ENCODE measurements at places on chromosomes 4 and X.

DNA sequence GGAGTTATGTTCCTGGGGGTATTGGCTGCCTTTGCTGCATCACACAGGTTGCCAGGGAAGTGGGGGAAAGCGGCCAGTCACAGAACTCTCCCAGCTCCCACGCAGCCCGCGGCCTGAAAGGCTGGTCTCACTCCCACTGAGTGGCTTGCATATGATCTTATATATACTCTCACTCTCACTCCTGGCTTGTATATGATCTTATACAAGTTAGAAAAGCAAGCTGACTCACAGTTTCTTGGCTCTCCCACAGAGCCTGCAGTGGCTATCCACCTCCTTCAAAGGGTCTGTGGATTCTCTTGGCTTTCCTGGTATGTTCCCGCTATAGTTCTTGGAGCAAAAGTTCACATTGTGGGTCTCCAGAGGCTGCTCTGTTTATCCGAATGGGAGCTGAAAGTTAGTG, 833.5 kb upstream of the GALNTL6 start:
- DNase-seq: no peak

- DNase-seq: no peak
These were observed 64.0 kb downstream of the SLC39A8 start for GRCh38 chr4:102281171-102281839.

- no peak for DNase-seq
These were observed 165.3 kb upstream of the RPS6KA3 start for GRCh38 chrX:20432048-20432447.

- DNase-seq: no peak
These were observed 14.1 kb upstream of the SEC24D start for GRCh38 chr4:118849867-118850487.

DNA sequence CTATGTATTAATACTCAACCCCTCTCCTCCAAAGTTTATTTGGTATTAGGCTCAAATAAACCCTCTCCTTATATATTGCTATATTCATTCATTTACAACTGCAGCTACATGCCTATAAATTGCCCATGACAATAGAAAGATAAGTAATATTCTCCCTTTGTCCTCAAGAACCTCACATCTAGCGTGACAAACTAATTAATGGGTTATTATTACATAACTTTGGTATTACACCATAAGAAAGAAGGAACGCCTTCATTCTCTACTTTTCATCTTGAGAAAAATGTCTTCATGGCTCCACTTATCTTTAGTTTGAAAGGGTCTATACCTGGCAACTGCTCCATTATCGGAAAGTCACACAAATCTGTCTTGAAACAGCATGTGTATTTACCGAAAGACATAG, 157.7 kb upstream of the RASGEF1B start:
- no peak for DNase-seq

DNA sequence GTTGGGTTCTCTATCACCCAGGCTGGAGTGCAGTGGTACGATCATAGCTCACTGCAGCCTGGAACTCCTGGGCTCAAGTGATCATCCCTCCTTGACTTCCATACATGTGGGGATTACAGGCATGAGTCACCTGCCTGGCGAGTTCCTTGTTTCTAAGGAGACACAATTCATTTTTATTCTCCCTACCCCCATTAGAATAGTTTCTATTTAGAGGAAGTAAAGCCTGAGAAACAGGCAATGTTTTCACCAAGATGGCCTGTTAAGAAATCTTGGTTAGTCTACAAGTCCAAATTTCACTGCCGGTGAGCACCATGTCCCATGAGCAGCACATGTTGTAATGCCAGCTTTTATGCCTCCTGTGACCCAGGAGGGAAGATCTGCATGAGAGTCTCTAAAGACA, 5.7 kb downstream of the CYBB start:
- DNase-seq: no peak

GRCh38 chrX:14729058-14729457, 143.8 kb downstream of the FANCB start:
- no peak for DNase-seq

- DNase-seq: no peak
These were observed 13.4 kb upstream of the RNF175 start for GRCh38 chr4:153773236-153773690.

DNA sequence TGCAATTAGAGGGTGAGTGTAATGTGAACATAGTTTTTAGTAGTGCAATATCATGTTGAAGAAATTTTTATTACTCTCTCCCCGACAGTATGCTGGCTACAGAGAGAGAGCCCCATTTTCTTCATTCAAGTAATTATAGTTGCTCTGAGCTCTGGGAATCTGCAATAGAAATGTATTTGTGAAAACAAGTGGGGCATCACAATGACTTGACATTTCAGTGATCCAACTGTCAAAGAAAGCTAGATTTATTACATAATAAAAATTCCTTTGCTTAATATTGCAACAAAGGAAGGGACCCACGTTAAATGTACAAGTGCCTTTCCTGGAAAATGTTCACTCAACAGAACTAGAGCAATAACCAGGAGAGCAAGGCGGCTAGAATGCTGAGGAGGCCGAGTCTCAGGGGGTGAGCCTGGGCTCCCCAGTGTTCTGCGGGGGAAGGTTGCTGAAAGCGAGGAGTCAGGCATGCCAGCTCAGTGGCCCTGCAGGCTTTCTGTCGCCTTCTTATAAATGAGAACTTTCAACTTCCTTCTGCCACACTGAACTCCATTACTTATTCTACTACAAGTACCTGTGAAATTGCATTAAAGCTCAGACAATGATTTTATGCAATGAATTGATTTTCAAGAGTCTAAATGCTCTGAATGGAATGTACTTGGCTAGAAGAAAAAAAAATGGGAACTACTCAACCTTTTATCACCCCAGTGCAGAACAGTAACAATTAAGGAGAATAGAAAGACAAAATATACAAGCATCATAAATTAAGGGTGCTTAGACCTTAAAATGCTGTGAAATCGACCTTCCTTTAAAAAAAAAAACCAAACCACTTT, 476.4 kb downstream of the AFF2 start:
- DNase-seq: no peak

GRCh38 chr4:165461159-165461821, 82.5 kb downstream of the CPE start:
- no peak for DNase-seq

GRCh38 chrX:149877636-149878035, 3.3 kb upstream of the MAGEA8 start:
- DNase-seq: no peak

DNA sequence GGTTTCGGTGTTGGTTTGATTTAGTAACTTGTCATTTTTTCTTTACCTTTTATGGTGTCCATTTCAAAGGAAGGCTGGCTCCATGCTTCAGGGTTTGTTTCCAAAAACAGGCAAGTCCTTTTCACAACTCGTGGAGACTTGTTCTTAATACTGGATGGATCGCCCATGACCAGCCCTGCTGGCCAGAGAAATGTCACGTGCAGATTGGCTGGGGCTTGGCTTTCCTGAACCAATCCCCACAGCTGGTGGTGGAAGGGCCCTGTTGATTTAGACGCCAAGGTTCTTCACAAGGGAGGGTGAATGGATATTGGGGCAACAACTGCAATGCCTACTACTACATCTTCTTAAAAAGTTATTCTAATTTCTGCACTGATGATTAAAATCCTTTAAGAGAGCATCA, 92.6 kb downstream of the SHROOM3 start:
- no peak for DNase-seq

DNA sequence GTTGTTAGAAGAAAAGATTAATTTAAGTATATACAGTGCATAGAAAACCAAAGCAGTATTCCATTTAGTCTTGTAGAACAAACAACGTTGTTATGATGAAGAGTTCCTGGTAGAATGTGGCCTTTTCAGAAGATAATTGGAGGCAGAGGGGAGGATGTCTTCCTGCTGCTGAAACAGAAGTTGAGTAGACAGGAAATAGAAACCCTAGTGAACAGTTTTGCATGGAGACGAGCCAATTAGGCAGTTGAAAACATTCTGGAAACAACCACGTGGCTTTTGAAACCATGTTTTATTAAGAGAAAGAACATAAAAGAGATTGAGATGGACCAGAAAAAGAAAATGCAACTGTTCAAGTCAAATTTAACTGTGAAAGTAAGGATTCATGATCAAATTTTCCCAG, 325.2 kb downstream of the CAMK2D start:
- no peak for DNase-seq

- no peak for DNase-seq
These were observed 77.6 kb downstream of the NAT8L start for GRCh38 chr4:2136726-2137125.

- DNase-seq: no peak
These were observed 15.8 kb downstream of the ART3 start for GRCh38 chr4:76090241-76090691.

GRCh38 chr4:7041801-7042502, 1.2 kb upstream of the TADA2B start:
- DNase-seq: no peak

DNA sequence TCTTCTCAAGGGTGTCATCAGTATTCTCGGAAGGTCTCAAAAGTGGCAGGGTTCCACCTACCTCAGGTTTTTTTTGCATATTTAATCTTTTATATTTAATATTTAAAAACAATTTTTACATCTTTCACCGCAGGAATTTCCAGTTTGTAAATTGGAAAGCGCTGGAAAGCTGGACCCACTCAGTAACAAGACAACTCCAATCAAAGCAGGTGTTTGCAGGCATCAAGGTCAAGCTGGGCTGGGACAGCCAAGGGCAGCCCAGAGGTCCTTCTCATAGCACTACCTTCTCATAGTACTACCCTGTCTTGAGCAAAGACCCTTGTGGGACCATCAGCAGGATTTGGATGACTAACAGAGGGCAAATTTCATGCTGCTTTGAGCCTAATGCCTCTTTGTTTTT, 160.1 kb downstream of the TET2 start:
- DNase-seq: no peak

GRCh38 chrX:56932653-56933339, 62.5 kb downstream of the SPIN3 start:
- DNase-seq: no peak

DNA sequence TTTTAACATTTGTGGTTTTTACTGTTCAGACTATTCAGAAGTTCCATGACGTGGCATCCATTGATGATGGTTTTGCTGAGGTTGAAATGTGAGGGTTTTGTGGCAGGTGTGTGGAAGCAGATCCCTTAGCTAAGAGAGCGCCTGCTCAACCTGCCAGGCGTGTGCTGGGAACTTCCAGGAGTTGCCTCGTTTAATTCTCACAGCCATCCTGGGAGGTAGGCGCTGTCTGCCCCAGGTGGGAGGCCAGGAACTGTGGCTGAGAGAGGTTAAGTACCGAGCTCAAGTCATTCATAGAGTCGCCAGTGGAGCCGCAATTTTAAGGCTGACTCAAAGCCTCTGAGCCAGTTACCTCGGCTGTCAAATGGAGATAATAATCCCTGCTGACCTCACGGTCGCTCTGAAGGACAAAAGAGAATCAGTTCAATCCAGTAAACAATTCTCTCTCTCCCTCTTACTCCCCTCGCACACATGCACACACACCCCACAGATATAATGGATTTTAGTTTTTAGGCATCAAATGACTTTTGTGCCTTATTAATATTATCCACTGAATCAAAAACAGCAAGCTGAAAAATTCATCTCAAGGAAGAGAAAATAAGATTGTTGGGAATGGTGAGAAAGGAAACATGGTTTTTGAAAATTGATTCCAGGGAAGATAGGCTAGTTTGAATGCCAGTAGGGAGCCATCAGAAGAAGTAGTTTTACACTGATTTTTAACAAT, 171.3 kb downstream of the PTTG2 start:
- peak; percentile 66 for DNase-seq

GRCh38 chrX:31603411-31604120, 531.7 kb upstream of the FTHL17 start:
- DNase-seq: no peak

GRCh38 chrX:45850197-45850774, 649.6 kb upstream of the DIPK2B start:
- peak; percentile 43 for DNase-seq

GRCh38 chrX:114268643-114269042, 315.2 kb upstream of the HTR2C start:
- DNase-seq: no peak

GRCh38 chr4:56874166-56874565, 33.5 kb upstream of the REST start:
- no peak for DNase-seq

Measured in CD4-positive, alpha-beta T cell treated with Interleukin-6 for 4 hours (primary cell).